Activated naive CD8-positive, alpha-beta T cell treated with anti-CD3 and anti-CD28 coated beads, Interleukin-2, amount 10 ng/mL, durations not matched to agents 7 days and 5 days (primary cell): ENCODE measurements at places on chromosomes 1 and 21. TPM values are rescaled to one million over a fixed set of nuclear protein-coding genes. Genes with fewer than 3 reads are reported as not detected.

GRCh38 chr1:235077163-235077540, 51.5 kb downstream of the TOMM20 start:
- H3K27me3 ChIP-seq, result no peaks in the 10 kb centered on the region
- H3K4me1 ChIP-seq, result peaks cover 32% of the 10 kb centered on the region
- H3K36me3 ChIP-seq, result peaks cover 2% of the 10 kb centered on the region
- H3K27ac ChIP-seq, result peak overlapping the region; percentile 66
- no peak overlapping the region for H3K4me3 ChIP-seq
- no peak for DNase-seq

GRCh38 chr1:41492341-41492848, 7.9 kb upstream of the EDN2 start:
- no peaks in the 10 kb centered on the region for H3K36me3 ChIP-seq
- H3K27ac ChIP-seq, result no peak overlapping the region
- no peak overlapping the region for H3K4me3 ChIP-seq
- peaks cover 3% of the 10 kb centered on the region for H3K4me1 ChIP-seq

The ZNF697 gene
- 0.22 TPM for total RNA-seq

DNA sequence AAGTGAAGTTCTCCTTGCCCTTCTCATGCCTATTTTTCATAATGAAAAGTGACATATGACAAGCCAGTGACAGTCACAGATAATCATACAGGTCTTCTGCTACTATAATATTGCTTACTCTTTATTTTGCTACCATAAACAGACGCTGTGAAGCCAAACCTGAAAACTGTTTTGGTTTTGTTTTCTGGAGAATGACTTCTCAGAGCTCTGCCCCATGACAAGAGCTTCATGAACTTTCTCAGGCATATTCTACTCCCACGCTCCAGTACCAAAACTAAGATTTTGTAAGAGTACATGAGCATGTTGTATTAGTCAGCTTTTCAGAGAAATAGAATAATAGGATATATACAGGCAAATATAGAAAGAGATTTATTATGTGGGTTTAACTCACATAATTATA, 64.3 kb upstream of the VTCN1 start:
- no peak for DNase-seq
- no peaks in the 10 kb centered on the region for H3K36me3 ChIP-seq
- no peaks in the 10 kb centered on the region for H3K27me3 ChIP-seq
- no peak overlapping the region for H3K27ac ChIP-seq
- H3K4me3 ChIP-seq, result no peak overlapping the region

- no peaks in the 10 kb centered on the region for H3K36me3 ChIP-seq
- peak overlapping the region; percentile 31 for H3K4me3 ChIP-seq
Measured at GRCh38 chr21:33115631-33116510, 45.9 kb downstream of the OLIG1 start.

The KCNJ9 gene
- total RNA-seq, result not detected
